ENCODE measurements at places on chromosomes 3 and 15.

- DNase-seq: no peak
Observed at GRCh38 chr3:103136621-103137020, 701.8 kb downstream of the ZPLD1 start.

DNA sequence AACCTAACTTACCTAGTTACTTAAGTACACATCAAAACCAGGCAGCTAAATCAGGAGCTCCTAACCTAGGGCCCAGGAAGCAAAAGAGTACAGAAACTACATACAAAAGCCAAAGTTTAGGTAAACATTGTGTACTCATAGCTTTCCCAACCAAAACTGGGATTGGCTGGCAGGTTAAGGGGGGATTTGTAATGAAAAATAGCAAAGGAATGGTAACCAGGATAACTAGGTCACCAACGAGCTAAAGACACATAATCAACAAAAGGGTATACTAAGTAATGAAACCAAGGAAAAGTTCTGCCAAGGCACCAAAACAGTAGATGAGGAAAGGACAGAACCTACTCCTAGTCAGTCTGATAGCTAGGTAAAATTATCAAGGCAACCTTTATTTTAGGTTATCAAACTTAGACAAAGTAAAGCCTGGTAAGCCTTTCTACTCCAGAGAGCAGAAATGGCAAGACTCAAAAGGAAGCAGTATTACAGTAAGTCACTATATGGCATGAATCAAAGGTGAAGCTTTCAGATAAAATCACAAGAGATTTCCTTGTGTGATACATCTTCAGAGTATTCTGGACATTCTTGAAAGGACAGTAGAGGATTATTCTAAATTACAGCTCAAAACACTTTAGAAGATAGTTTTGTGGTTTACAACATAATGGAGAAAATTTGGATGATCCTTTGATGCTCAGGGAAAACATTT lies 10.2 kb downstream of the TRA2B start:
- DNase-seq: no peak

DNA sequence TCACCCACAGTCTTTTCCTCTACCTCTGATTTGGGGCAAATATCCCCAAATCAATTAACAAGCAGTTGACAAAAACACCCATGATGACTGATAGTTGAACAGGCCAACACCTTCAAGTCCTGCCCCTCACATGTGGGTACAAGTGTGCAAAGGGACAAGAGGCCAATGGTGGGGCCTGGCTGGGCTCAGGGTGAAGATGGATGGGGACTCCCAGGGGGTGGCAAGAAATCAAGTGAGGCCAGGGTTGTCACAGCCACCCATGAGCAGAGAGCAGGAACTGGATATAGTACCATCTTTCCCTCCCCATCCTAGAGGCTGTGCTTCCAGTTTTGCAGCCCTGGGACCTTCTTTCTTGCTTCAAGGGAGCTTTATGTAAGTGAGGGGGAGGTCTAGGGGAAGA lies 270.2 kb upstream of the TOPAZ1 start:
- no peak for DNase-seq

DNA sequence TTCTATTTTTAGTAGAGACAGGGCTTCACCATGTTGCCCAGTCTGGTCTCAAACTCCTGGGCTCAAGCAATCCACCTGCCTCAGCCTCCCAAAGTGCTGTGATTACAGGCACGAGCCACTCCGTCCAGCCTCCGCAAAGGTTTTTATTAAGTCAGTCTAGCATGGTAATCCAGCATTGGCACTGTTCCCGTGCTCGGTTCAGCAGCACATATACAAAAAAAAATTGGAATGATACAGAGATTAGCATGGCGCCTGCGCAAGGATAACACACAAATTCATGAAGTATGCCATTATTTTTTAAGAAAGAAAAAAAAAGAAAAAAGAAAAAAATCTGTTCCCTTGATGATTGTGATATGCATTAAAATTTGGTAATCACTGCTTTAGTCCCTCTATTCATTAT lies 8.5 kb downstream of the CKMT1A start:
- no peak for DNase-seq

DNA sequence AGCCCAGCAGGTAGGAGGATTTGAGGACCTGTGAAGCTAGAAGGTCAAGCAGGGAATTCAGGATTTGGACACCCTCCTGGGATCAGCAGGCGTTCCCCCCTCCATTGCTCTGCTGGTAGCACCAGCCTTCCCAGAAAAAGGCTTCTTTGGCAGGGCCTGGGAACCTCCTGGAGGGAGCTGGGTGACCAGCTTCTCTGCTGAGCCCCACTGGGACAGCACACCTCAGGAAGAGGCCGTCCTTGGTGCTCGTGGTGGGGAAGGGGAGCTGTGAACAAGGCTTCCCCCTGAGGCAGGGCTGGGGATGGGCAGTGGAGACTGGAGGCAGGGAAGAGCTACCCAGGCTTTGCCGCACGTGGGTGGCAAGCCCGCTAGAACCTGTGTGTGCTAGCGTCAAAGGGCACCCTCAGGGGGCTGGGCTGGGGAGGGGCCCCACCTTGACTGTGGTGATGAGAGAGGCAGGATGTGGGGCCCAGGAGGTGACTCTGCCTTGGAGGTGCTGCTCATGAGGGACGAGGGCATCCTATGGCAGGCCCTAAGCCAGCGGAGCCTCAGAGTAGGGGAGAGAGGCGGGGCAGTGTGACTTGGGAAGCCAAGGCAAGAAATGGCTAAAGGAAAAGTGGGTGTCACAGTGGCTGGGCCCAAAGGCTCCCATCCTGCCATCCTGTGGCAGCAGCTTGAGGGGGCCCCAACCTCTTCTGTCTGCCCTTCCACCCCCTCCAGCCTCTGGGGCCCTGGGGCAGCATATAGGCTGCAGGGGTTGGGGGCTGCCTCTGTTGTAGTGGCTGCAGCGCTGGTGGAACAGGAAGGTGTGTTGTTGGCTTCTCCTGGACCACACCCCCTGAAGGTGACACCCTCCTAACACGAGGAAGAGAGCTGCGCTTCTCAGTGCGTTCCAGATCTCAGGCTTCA lies 20.7 kb downstream of the KLF13 start:
- DNase-seq: no peak
